GM23248 (cell line): ENCODE measurements at places on chromosomes 1 and 21. TPM values are rescaled to one million over a fixed set of nuclear protein-coding genes. Genes with fewer than 3 reads are reported as not detected.

GRCh38 chr1:158248771-158249170 is 5.5 kb upstream of the CD1A start:
- no peaks in the 10 kb centered on the region for H3K4me1 ChIP-seq
- H3K4me3 ChIP-seq, result no peak overlapping the region
- H3K36me3 ChIP-seq, result no peaks in the 10 kb centered on the region

GRCh38 chr21:18524097-18524880 is 120.7 kb upstream of the TMPRSS15 start:
- no peaks in the 10 kb centered on the region for H3K27me3 ChIP-seq
- no peak overlapping the region for H3K27ac ChIP-seq
- no peaks in the 10 kb centered on the region for H3K4me1 ChIP-seq
- H3K4me3 ChIP-seq, result no peak overlapping the region
- H3K36me3 ChIP-seq, result no peaks in the 10 kb centered on the region

GRCh38 chr21:45941717-45942546 is 39.6 kb upstream of the COL6A1 start:
- DNase-seq, result no peak
- no peaks in the 10 kb centered on the region for H3K36me3 ChIP-seq
- H3K4me1 ChIP-seq, result no peaks in the 10 kb centered on the region
- H3K27ac ChIP-seq, result no peak overlapping the region

- no peaks in the 10 kb centered on the region; the same call in none of the 2 replicates for H3K27me3 ChIP-seq
- peak; percentile 49 for DNase-seq
- H3K36me3 ChIP-seq, result no peaks in the 10 kb centered on the region
- no peak overlapping the region for H3K27ac ChIP-seq
Observed at GRCh38 chr1:181676269-181676668, 193.0 kb downstream of the CACNA1E start.

GRCh38 chr1:165650981-165651625 is 20.1 kb downstream of the MGST3 start:
- peaks cover 51% of the 10 kb centered on the region for H3K36me3 ChIP-seq
- no peak overlapping the region for H3K27ac ChIP-seq
- 0 out of 2 replicates have a peak, but pooled peaks cover 2% of the 10 kb centered on the region for H3K4me1 ChIP-seq
- H3K4me3 ChIP-seq, result no peak overlapping the region
- H3K27me3 ChIP-seq, result no peaks in the 10 kb centered on the region

DNA sequence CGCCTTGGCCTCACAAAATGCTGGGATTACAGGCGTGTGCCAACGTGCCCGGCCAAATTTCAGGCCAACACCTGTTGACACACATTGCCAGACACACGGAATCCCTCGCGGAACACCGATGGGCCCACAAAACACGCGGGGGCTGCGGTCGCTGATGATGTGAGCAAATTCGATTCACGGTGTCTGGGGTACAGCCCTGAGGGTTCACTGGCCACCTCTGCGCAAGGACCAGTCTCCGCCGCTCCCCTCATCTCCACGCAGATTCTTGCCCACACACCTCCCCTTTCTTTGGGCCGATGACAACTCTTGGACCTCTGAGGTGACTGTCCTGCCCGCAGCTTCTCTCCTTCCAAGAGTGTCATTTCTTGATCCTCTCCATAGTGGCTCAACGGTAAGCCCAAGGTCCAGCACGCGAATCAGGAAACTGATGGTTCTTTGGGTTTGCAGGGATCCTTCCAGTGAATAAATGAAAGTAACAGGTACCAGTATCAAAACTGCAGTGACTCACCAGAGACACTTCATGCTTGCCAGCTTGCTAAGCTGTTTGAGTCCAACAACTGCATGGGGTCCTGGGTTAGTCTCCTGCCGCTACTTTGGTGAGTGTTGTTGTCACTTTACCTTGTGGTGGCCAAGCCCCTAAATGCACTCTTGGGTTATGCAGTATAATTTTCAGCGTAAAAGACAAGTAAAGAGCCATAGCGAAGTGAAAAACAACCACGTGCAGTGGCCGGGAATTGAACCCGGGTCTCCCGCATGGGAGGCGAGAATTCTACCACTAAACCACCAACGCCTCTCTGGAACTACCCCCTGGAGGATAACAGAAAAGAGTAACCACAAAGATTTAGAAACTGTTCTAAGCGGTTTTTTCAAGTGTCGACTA is 11.0 kb upstream of the RNU1-3 start:
- no peaks in the 10 kb centered on the region for H3K4me1 ChIP-seq
- peak; percentile 61 for DNase-seq
- H3K27me3 ChIP-seq, result peaks cover 9% of the 10 kb centered on the region
- no peak overlapping the region for H3K27ac ChIP-seq
- no peak overlapping the region for H3K4me3 ChIP-seq
- H3K36me3 ChIP-seq, result no peaks in the 10 kb centered on the region

GRCh38 chr1:165527251-165528007 is 16.4 kb upstream of the LRRC52 start:
- no peak overlapping the region for H3K27ac ChIP-seq
- H3K36me3 ChIP-seq, result no peaks in the 10 kb centered on the region
- peaks cover 5% of the 10 kb centered on the region; the same call in 1 of the 2 replicates for H3K27me3 ChIP-seq
- H3K4me3 ChIP-seq, result no peak overlapping the region
- no peak for DNase-seq

DNA sequence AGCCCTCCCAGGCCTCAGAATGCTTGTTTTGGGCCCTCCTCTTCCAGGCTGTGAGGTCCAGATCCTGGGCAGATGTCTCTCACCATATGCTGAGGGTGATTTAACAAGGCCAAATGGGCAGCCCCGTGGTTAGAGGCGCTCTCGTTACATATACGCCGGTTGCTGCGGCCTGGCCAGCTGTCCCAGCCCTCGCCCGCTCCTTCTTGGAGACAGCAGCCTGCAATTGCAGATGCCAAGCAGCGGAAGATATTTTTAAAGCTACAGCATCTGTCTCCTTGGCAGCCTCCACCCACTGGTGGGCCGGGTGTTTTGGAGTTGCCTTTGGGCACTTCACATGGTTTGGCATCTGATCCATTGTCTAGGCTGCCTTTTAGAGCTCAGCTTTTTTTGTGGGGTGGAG is 178.8 kb upstream of the NFIA start:
- H3K27me3 ChIP-seq, result no peaks in the 10 kb centered on the region
- DNase-seq, result peak; percentile 64
- H3K27ac ChIP-seq, result peak overlapping the region; percentile 73
- no peaks in the 10 kb centered on the region for H3K36me3 ChIP-seq
- no peak overlapping the region for H3K4me3 ChIP-seq

DNA sequence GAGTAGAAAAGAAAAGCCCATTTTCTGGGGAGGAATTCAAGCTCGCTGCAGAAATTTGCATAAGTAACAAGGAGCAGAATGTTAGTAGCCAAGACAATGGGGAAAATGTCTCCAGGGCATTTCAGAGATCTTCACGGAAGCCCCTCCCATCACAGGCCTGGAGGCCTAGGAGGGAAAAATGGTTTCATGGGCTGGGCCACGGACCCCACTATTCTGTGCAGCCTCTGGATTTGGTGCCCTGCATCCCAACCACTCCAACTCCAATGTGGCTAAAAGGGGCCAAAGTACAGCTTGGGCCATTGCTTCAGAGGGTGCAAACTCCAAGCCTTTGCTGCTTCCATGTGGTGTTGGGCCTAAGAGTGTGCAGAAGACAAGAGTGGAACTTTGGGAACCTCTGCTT is 43.1 kb downstream of the NTPCR start:
- no peak overlapping the region for H3K27ac ChIP-seq
- H3K4me1 ChIP-seq, result 0 out of 2 replicates have a peak, but pooled peaks cover 3% of the 10 kb centered on the region
- peaks cover 6% of the 10 kb centered on the region; the same call in 1 of the 2 replicates for H3K36me3 ChIP-seq
- no peak overlapping the region for H3K4me3 ChIP-seq
- DNase-seq, result no peak

DNA sequence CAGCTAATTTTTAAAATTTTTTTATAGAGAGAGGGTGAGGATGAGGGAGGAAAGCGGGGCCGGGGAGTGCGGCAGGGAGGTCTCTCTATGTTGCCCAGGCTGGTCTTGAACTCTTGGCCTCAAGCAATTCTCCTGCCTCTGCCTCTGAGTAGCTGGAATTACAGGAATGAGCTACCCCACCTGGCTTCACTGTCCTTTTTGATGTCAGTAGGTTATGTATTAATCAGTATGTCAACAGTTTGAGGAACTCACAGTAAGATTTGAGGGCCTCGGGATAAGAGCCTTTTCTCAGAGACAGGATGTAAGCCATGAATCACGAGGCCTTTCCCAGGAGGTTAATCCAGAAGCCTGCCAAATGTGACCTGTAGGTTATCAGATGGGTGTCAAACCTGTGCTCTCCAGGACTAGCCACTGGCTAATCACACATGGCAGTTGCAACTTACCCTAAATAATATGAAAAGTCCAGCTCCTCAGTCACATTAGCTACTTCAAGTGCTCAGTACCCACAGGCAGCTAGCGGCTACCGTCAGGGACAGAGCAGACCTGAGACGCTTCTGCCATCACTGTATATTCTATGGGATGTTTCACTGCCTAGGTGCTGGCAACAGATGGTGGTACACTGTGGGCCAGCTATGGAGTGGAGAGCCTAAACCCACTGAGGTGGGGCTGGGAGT is 33.1 kb downstream of the TRIM67 start:
- no peaks in the 10 kb centered on the region for H3K4me1 ChIP-seq
- H3K27me3 ChIP-seq, result no peaks in the 10 kb centered on the region
- H3K27ac ChIP-seq, result no peak overlapping the region
- no peaks in the 10 kb centered on the region for H3K36me3 ChIP-seq

- H3K4me3 ChIP-seq, result no peak overlapping the region
- peaks cover 16% of the 10 kb centered on the region; the same call in 1 of the 2 replicates for H3K4me1 ChIP-seq
- no peak for DNase-seq
- H3K36me3 ChIP-seq, result no peaks in the 10 kb centered on the region
- no peaks in the 10 kb centered on the region for H3K27me3 ChIP-seq
- no peak overlapping the region for H3K27ac ChIP-seq
Observed at GRCh38 chr1:8681911-8682310, 135.5 kb downstream of the RERE start.

DNA sequence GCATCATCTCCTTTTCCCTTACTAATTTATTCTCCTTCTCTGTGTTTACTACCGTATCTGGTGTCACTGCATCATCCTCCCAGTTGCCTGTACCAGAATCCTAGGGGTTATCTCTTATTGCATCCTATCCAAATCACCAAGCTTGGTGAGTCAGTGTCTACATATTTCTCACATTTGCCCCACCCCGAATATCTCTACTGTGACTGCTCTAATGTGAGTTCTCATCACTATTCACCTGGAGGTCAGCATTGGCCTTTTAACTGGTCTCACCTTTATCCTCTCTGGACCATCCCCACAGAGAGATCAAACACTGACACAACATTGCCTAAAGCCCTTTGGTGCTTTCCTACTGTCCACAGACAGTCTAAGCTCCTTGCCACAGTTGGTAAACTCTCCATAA is 45.7 kb upstream of the ZNF648 start:
- H3K36me3 ChIP-seq, result no peaks in the 10 kb centered on the region
- no peak overlapping the region for H3K27ac ChIP-seq
- no peak overlapping the region for H3K4me3 ChIP-seq
- H3K4me1 ChIP-seq, result no peaks in the 10 kb centered on the region
- H3K27me3 ChIP-seq, result no peaks in the 10 kb centered on the region

Gene WNT3A
- total RNA-seq, result not detected in 2 replicates

Gene TRABD2B
- total RNA-seq, result not detected in 2 replicates

Gene ETV3L
- total RNA-seq, result not detected in 2 replicates

Gene GPR153
- total RNA-seq, result 8.0 and 8.6 TPM in 2 replicates

Gene CLCA4
- not detected in 2 replicates for total RNA-seq

Gene TRIM67
- total RNA-seq, result not detected in 2 replicates
